ENCODE measurements at places on chromosomes 3 and 15.

GRCh38 chr15:56351353-56351752, 13.9 kb upstream of the TEX9 start:
- peak; percentile 10 for DNase-seq

- no peak for DNase-seq
These were observed 17.7 kb downstream of the CPN2 start for GRCh38 chr3:194333212-194333980.

- no peak for DNase-seq
These were observed 45.0 kb upstream of the BOC start for GRCh38 chr3:113166357-113166718.

GRCh38 chr3:100562224-100562857, 47.1 kb upstream of the ADGRG7 start:
- no peak for DNase-seq

- DNase-seq: no peak
These were observed 503.6 kb downstream of the UNC13C start for GRCh38 chr15:54481819-54482218.

DNA sequence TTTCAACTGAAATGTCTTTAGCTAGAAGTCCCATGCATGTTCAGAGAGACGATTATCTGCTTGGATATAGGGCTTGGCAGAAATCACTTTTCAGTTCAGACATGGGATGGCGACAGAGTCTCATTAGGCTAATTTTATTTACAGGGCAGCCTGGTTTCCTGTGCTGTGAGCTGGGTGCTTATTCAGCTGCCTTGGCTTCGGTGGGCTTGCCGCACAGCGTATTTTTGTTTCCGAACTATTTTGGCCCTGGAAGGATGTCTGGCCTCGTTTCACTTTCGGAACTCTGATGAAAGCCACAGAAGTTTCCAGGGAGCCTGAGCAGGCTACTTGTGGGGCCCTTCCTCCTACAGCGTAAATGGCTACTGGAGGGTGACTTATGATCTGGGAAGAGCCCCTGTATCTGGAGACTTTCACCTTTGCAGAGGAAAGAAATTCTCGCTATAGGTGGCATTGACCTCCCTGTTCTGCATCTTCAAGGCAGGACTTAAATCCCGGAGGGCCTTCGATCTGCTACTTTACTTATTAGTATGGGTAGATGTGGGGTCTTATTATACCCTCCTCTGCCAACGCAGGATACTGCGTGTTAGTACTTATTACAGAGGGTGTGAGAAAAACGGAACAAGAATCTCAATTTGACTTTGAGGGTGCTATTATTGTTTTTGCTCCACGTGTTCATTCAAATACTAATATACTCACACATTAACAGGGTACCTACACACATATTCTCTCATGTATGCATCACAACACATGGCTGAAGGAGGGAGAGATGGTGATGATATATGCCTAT, 364.0 kb upstream of the RBMS3 start:
- DNase-seq: peak; percentile 37

- peak; percentile 56 for DNase-seq
These were observed 42.5 kb upstream of the UBE3A start for GRCh38 chr15:25481208-25481859.

DNA sequence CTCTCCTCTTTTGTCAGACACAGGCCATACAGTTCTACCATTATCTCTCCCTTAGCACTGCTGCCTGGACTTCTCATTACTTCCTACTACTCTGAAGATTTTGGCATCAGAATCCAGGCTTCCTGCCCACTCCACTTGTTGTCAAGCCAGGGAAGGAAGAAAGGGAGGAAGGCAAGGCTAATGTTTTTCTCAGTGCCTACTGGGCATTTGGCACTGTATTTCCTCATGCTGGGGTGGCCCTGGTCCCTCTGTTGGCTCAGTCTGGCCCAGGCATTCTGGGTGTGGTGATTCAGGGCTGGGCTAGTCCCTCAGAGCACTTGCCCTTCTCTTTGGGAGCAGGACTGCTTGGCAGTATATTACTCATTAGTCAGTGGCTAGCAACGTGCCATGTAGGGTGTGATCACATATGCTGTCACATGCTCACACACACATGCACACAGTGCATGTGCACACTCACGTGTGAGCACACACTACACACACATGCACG, 52.9 kb downstream of the BSN start:
- DNase-seq: no peak

DNA sequence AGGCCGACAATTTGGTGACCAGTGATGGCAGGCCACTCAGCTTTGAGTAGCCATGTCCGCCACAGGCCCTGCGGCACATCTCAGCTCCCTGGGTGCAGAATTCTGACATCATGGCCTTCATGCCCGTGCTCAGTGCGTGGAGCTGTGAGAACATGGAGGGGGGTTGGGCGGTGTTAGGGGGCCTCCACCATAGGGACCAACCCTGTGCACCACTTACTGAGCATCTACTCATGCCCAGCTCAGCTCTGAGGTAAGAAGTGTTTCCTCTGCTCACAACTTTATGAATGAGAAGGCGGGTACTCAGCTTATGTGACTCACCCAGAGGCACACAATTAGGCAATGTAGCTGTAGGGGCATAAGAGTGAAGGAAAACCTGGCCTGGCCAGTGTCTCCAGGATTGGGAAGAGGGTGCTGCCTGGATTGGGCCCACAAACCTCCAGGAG, 10.5 kb downstream of the ACOX2 start:
- DNase-seq: peak; percentile 89

DNA sequence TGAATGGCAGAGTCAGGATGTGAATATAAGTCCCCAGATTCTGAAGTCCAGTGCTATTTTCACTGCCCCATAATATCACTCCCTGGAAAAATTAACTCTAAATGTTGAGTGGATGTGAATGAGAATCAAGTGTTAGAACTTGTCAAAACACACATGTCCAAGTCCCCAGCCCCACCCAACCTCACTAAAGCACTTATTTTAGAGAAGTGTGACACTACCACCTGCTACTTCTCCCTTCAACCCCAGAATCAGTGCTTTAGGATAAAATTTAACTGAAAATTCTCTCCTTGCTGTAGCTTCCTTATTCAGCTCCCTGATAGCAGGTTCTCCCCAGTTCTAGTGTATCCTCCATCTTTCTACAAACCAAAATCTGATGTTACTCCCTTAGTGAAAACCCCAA, 35.8 kb downstream of the HERC1 start:
- DNase-seq: peak; percentile 13

DNA sequence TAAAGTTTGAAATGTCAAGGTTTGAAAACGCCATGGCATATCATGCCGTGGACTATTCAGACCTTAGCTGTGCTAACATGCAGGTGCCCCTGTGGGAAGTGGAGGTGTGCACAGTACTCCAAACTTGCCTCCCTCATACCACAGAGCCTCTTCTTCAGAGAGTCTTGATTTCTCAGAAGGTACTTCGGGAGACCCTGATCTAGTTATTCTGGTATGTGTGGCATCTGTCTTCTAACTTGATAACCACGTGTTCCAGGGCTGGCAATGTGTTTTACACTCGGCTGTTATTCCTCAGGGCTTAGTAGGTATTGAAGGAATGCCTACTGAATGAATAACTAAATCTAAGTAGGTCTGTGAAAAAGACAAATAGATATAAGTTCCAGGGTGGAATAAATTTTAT, 309.9 kb downstream of the CLSTN2 start:
- no peak for DNase-seq

DNA sequence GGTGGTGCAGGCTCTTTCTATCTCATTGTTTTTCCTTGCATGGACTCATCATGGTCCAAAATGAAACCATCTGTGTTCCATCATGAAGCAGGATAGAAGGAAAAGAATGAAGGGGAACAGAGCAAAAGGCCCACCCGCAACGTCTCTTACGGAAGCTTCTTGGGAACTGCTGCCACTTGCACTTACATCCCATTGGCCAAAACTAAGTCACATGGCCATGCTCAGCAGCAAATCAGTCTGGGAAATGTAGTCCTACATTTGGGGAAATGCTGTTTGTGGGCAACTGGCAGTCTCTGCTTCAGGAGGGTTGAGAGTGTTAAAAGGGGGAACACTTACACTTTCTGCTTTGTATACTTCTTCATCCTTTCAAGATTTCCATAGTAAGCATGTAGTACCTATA, 191.6 kb downstream of the SV2B start:
- DNase-seq: peak; percentile 85

GRCh38 chr3:37453393-37454389, 279.3 kb upstream of the LRRFIP2 start:
- DNase-seq: no peak

DNA sequence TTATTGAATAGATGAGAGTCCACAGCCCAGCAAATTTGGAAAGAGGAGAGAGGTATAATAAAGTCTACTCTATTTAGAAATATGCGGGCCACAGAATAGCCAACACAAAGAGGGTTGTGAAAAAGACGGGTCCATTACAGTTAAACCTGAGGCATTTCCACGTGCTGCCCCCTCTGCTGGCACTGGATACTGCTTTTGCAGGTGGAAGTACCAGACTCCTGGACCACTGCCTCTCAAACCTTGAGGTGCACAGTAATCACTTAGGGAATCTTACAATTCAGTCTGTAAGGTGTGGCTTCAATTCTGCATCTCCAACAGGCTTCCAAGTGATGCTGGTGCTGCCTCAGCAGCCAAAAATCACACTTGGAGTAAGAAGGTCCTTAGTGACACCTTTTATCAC, 3.0 kb upstream of the TFDP2 start:
- no peak for DNase-seq

DNA sequence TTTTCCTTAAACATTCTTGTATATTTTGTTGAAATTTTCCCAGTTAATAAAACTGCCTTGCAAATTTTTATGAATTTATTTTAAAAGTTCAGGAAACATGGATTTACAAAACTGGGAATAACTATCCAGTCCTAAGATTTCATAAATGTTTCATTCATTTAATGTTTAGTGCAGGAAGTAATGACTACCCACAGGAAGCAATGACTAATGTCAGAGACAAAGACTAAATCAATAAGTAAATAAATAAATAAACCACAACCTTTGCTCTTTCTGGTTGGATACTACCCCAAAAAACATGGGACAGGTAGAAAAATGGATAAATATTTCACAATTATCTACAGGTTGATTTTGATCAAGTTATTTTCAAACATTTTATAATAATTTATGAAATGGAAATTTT, 48.8 kb upstream of the TMCO5A start:
- no peak for DNase-seq

DNA sequence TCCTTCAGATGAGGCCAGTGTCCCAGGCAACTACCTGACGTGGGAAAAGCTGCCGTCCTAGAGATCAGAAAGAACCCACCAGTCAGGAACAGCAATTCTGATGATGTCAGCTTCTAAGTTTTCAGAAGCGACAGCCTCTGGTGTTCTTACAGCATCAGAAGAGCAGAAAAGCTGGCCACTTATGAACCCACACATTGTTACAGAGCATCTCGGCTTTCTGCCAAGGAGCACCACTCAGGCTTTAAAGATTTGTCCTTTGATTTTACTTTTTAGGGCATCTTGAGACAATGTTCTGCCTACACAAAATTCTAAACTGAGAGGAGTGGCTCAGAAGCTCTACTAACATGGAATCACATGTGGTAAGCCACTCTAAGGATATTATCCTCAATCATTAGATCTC, 49.7 kb upstream of the BOC start:
- DNase-seq: no peak

DNA sequence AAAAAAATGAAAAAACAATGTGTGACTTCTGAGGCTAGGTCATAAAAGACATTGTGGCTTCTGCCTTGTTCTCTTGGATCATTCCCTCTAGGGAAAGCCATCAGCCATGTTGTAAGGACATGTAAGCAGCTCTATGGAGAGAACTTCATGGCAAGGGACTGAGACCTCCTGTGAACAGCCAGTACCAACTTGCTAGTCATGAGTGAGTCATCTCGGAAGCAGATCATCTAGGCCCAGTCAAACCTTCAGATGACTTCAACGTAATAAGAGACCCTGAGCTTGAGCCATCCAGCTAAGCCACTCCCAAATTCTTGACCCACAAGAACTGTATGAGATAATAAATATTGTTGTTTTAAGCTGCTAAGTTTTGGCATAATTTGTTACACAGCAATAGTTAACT, 4.9 kb downstream of the MON1A start:
- DNase-seq: no peak

DNA sequence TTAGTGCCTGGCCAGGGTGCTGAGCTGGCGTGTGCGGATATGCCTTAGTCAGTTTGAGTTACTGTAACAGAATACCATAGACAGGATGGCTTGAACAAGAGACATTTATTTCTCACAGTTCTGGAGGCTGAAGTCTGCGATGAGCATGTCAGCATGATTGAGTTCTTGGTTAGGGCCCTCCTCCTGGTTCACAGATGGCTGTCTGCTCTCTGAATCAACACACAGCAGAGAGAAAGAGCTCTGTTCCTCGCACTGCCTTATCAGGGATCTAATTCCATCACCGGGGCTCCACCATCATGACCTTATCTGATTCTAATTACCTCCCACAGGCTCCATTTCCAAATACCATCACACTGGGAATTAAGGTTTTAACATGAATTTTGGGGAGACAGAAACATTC, 386.6 kb upstream of the DPH6 start:
- DNase-seq: no peak

GRCh38 chr3:127584734-127585133, 5.8 kb downstream of the TPRA1 start:
- no peak for DNase-seq

- DNase-seq: peak; percentile 11
These were observed 751.7 kb downstream of the CADM2 start for GRCh38 chr3:85710490-85710889.

DNA sequence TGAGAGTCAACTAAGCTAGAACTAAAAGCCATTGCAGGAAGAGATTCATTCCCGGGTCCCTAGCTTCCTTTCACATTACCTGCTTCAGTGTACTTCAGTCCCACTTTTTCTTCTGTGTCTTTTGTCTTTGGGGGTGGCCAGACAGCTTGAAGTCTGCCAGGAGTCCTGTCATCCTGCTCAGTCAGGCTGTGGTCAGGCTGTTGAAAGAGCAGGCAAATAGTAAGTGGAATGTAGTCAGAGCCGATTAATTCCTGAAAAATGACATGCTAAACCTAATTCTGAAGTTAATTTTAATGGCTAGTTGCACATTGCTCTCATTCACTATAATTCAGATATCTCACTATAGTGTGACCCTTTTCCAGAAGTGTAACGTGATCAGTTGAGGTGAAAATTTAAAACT, 129.6 kb downstream of the FMN1 start:
- no peak for DNase-seq

DNA sequence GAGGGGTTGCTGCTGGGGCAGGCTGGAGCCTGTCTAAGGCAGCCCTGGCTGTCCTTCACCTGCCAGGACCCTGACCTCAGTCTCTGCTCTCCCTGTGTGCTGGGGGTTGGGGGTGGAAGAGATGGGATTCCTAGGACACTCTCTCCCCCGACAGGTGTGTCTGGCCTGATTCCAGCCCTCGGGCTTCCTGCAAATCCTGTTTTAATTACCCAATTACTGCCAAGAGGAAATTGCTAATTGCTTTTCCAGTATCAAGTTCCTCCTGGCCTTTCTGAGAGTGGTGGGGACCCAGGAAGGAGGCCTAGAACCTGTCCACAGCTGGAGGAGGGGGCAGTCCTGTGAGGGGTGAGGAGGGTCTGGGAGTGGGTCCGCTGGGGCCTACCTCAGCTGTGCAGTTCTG, 15.8 kb downstream of the PLXNA1 start:
- DNase-seq: no peak

GRCh38 chr3:176469694-176470205, 727.5 kb downstream of the TBL1XR1 start:
- DNase-seq: no peak
